ENCODE measurements at places on chromosomes 16 and 17.

GRCh38 chr16:85149776-85150175 lies 37.5 kb upstream of the CIBAR2 start:
- no peak for DNase-seq

DNA sequence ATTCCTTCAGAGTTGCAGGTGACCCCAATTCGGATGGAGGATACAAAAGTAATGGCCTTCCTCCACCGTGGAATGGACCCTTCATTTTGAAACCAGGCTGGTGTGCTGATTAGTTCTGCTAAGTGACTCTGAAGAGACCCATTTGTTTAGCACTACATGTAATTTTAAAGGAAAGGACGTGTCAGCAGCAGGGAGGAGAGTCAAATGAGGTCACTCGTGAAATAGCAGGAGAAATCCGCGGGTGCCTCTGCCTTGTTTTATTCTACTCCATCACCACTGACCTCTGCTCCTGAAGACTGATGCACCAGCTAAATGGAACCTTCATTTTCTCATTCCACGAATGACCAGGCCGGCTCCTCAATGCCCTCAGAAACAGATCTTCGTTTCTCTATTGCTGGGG lies 589.2 kb downstream of the CDH11 start:
- DNase-seq, result no peak

GRCh38 chr16:88438084-88438870 lies 14.8 kb upstream of the ZFPM1 start:
- DNase-seq, result no peak

- DNase-seq, result peak; percentile 13
Measured at GRCh38 chr17:72192800-72193192, 72.0 kb downstream of the SOX9 start.

DNA sequence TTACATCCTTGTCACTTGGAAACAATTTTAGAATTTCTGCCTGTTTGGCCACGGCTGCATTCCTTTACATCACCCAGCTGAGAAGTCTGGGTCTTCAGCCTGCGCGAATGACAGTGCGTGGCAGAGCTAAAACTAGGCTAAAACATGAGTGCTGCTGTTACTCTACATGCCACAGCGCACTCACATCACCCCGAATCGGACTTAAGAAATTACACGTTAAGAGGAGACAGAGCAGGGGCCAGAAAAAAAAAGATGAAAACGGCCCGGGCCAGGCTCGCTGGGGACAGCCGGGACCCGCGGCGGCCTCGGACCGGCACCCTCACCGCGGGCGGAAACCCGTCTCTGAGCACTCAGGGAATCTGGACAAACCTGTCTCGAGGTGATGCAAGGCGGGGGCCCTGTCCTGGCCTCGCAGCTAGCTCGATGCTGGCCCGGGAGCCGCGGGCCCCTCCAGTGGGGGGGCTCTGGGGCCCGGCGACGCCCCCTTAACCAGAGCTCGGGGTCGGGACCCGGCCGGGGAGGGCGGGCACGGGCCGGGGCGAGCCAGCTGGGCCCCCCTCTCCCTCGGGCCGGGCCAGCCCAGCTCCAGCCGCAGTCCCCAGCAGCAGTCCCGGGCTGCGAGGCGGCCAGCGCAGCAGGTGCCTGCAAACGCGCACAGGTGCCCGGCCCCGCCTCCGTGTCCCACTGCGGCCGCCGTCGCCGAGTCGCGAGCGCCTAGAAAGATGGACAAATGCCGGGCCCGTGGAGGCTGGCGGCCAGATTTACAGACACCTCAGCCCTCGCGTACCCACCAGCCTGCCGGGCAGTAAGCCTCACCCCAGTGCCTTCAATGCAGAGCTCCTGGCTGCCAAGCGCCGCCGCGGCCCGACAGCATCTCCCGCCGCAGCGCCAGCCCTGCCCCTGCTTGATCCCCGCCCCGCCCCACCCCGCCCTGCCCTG lies at the start of gene AKTIP:
Gene AKTIP, minus strand, starts transcription at position 879 of the 939 bp plus-strand sequence. CDS start 2,950 bp downstream, outside the sequence.
- no peak for DNase-seq

- no peak for DNase-seq
Measured at GRCh38 chr17:72555052-72555451, 434.2 kb downstream of the SOX9 start.

DNA sequence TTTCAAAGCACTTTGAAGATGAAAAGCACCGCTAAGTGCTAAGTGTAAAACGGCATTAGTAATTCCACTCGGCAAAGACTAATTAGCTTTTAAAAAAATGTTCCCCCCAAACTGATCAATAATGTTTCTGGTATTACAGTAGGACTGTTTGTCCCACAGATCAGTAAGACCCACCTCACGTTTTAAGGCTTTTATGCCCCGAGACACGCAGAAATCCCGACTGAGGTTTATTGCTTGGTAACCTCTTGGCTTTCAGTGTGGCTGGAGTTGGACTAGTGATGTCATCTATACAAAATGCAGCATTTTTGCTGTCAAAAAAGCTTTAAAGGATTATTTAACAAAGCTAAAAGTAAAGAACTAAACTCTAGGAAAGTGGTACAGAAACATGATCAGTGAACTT lies 414.6 kb upstream of the PSMD7 start:
- no peak for DNase-seq

DNA sequence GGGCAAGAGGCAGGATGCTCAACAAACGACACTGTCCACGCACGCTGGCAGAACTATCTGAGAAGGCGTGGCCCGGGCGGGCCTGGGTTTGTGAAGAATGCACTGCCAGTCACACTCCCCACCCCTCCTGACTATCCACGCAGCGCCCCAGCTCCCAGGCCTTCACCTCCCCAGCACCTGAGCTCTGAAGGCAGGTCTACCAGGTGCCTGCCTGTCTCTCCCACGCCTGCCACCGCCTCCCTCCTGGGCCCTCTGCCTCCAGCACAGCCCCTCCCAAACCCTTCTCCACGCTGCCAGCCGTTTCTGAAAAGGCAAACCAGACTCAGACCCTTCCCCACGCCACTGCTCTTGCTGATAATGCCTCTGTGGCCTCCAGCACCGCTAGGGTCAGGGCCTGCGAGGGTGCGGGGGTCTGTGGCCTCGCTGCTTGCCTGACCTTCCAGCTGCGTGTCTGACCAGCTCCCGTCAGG lies 11.6 kb downstream of the MYBBP1A start:
- DNase-seq, result no peak

DNA sequence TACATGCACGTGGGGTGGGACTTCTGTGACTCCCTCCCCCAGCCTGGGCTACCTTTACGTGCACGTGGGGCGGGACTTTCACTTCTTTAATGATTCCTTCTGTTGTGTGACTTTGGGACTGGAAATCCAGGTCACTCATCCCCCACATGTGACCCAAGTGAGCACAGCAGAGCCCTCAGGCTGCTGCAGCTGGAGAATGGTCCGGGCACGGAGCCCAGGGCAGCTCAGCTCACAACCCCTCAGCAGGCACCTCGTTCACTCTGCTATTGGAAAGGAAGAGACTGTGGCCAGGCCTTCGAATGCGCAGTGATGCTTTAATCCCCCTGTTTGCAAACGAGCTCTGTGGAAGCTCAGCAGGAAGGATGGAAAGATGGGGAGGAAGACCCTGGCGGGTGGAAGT lies 14.7 kb downstream of the DBNDD1 start:
- DNase-seq, result no peak

GRCh38 chr17:32495359-32496231 lies 8.8 kb downstream of the CDK5R1 start:
- DNase-seq, result no peak

DNA sequence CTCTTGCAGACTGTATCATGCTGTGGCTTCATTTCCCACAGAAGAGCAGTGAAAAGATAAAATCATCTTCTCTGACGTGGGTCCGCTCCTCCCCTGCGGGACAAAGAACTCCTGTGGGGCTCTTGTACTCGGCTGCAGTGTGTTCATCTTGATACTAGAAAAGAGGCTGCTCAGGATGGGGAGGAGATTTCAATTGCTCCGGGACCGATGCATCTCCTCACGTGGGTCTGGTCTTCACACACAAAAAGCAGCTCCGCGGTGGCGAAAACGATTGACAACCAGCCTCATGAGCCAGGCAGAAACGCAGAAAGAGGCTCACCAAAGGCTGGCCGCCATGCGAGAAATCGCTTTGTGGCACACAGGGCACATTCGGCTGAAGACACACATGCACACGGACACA lies 14.4 kb upstream of the KCNJ18 start:
- DNase-seq, result no peak

- no peak for DNase-seq
Measured at GRCh38 chr16:80041410-80041809, 440.9 kb upstream of the MAF start.

GRCh38 chr16:81436386-81436785 lies 8.2 kb upstream of the CMIP start:
- no peak for DNase-seq

DNA sequence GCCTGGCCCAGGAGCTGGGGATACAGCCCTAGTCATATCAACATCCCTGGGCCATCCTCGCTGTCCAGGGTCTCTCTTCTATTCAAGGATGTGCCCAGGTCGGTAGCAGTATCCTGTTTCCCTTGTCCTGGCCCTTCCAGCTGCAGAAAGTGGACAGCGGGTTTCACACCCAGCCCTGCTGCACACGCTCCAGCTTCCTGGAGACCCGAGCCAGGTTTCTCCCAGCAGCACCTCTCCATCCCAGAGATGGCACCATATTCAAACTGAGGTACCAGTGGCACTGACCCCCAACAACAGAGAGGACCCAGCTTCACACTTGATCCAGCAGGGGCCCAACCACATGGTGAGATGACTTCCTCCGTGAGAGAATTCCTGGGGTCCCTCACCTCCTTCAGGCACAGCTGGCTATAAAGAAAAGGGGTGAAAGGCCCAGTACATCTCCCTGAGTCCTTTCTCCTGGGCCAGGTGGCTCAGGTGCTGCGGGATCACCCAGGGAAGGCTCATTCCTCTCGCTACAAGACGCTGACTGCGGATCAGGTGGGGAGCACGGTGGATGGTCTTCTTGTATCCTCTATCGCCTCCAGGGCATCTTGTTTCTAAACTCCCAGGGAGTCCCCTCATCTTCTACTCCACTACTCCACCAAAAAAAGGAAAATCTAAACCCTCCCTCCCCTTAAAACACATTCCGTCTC lies 1.4 kb downstream of the CUEDC1 start:
- DNase-seq, result no peak

DNA sequence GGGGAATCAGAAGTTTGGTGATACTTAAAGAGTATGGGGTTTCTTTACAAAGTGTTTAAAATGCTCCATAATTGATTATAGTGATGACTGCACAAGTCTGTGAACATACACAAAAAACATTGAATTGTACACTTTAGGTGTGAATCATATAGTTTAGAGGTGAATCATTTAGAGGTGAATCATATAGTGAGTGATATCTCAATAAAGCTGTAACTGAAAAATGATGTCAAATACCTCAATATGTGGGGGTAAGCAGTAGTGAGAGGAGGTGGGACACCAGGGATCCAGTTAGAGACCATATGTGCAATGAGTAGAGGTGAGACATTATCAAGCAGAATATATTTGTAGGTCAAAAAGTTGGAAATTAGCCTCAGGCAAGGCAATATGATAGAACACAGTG lies 264.5 kb downstream of the PMP22 start:
- no peak for DNase-seq

DNA sequence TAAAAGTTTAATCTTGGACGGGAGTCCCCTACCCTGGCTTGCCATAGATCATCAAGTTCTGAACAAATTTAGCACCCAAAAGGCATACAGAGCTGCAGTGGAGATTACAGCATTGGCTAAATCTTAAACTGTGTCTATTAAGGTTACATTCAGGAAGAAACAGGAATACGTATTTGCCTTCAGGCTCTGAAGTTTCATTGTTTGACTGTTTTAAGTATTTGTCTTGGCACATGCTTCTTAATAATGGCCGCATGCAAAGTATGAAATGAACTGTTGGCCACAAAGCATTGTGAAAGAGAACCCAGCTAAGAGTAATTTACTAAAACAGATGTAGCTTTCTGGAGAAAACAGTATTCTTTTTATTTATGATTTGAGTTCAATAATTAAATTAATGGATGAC lies 63.9 kb upstream of the CNEP1R1 start:
- peak; percentile 43 for DNase-seq

GRCh38 chr17:19408346-19408710 lies 2.7 kb upstream of the RNF112 start:
- DNase-seq, result no peak

GRCh38 chr16:75476817-75477216 lies 12.3 kb upstream of the TMEM170A start:
- no peak for DNase-seq

All from GM04503 (cell line).